Uterus (tissue), 4 donors: ENCODE measurements at places on chromosomes 7 and 10. TPM values are rescaled to one million over a fixed set of nuclear protein-coding genes. Genes with fewer than 3 reads are reported as not detected.

Gene ATRNL1
- 137 TPM for total RNA-seq

Gene BNIP3
- total RNA-seq: 122 TPM

DNA sequence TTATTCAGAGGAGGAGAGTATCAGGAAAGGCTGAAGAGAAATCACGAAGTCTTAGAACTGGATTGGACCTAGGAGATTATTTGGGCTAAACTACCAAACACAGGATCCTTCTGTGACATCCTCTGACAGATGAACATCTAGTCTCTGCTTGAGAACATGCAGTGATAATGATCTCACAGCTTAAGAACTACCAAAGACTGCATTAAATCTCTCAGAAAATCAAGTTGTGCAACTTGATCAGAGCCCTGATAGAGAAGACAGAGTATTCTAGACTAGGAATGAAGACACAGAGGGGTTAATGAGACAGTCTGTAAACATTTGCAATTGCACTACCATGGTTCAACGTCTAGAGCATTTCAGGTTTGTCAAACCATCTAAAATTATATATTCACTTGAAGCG is 37.1 kb upstream of the AGBL3 start:
- DNase-seq: no peak

DNA sequence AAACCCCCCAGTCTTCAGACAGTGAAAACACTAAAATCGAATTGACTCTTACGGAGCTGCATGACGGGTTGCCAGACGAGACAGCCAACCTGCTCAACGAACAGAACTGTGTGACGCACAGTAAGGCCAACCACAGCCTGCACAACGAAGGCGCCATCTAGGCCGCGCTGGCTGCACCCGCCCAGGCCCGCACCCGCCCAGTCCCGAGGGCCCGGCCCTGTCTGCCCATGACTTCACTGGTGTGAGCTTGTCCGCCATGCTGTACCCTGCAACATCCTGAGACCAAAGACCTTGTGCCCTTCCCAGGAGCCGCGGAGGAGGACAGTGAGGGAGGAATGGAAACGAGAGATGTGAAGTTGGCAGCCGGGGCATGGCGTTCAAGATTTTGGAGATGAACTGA is 116.1 kb downstream of the NT5C2 start:
- no peak for DNase-seq

DNA sequence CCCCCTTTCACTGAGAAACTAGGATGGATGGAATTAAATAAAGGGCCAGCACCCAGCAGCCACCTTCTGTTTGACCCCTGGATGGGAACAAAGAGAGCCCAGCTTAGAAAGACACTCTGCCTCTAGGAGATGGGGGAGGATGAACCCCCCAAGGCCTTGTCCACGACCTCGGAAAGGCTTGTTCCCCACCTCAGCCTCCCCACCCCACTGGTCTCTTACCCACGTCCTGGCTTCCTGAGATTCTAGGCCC is 9.7 kb downstream of the ITPRIP start:
- no peak for DNase-seq

- no peak for DNase-seq
These were observed 19.5 kb downstream of the TCF7L2 start for GRCh38 chr10:112969542-112969941.

- DNase-seq: no peak
These were observed 136.2 kb upstream of the RET start for GRCh38 chr10:42940487-42941294.

DNA sequence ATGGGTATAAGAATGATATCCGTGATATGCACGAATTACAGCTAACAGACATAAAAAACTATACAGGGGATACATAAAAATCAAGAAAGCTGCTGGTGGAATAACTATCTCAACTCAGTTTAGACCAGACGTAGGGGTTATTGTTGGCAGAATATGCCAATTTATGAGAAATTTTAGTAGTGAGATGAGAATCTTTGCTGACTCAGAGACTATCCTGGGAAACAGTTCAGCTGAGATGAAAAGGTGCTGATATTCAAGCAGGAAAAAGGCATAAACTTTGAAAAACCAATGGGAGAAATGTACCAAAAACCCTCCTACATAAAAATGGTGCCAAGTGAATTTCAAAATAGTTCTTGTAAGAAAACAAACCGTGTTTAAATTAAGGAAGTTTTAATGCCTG is 3.3 kb downstream of the MRPS33 start:
- no peak for DNase-seq
